Fibroblast of the aortic adventitia (primary cell): ENCODE measurements at places on chromosomes 2 and 18.

DNA sequence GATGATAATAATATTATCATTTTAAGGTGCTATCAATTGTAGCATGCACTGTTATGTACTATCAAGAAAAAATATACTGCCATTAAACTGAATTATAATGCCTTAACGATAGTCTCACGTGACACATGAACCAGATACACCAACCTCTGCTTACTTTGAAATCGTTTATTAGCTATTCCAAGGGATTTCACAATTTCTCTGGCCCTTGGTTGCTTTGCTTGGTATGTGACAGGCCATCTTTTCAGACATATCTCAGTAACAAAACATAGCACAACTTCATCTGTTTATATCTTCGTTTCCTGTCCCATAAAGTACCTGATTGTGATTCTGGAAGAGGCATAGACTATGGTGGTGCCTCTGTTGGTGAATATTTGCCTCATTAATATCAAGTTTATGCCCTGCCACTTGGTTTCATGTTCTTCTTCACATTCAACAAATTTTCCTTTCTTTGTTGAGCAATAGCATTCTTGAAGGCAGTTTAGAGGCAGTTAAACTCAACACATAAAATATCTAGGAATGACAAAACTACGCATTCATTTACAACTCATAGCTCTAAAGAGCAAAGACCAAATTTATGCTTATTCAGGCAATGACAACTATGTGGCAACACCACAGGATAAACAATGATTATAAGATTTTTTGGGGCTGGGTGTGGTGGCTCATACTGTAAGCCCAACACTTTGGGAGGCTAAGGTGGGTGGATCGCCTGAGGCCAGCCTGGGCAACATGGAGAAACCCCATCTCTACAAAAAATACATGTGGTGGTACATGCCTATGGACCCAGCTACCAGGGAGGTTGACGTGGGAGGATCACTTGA is 84.3 kb downstream of the MCFD2 start:
- DNase-seq = peak; percentile 76

DNA sequence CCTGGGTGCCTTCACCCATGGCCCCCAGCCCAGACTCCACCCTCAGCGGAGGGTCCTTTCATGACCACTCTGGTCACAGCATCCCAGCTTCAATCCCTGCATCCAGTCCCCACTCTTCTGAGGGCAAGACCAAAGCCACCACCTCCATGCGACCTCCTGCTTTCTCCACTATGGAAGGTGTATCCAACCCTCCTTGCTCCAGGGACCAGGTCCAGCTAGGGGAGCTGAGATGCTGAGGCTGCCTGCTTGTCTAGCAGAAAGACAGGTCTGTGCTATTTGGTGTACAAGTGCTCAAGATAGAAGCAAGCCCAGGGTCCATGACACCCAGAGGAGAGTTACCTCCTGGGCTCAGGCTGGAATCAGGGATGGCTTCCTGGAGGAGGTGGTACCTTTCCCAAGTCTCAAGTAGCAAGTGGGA is 73.8 kb upstream of the RAB6C start:
- DNase-seq = no peak

DNA sequence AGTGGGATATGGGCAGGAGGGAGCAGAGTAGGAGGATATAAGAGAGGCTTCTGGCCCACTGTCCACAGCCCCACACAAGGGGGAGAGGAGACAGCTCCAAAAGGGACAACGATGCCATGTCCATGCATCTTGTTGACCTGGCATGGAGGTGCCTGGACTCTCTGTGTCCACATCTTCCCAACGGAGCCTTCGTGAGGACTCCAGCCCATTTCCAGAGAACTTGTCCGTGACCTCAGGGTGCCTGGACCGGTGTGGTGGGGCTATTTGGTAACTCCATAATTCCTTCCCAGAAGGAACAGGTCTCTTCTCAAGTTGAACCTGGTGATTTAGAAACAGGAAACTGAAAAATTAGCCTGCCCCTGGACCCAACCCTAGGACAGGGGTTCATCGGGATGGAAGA is 133.9 kb downstream of the CYP26B1 start:
- no peak for DNase-seq

- DNase-seq = peak; percentile 10
Observed at GRCh38 chr2:173288561-173288960, 66.1 kb upstream of the CDCA7 start.

DNA sequence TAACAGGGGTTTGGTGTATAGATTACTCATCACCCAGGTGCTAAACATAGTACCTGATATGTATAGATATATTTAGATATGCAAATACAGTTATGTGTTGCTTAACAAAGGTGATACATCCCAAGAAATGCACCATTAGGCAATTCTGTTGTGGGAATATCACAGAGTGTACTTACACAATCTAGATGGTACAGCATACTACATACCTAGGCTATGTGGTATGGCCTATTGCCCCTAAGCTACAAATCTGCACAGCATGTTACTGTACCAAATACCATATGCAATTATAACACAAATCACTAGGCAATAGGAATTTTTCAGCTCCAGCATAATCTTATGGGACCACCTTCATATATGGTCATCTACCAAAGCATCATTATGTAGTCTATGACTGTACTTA is 43.5 kb upstream of the NPAS2 start:
- DNase-seq = no peak

DNA sequence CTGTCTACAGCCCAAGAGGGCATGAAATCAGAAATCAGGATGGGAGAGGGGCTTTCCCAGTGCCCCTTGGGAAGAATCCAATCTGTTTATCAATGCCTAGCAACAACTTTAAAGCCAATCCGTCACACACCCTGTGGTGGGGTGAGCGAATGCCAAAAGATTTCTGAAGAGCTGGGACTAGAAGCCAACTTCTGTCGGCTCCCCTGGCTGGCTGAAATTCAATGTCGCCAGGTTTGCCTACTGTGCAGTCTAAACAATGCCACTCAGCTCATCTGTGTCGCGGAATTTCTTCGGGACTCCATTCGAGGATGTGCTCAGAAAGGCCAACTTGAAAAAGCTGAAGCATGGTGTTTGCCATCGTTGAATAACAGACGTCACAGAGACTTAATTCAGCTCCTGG is 31.5 kb upstream of the NCKAP5 start:
- no peak for DNase-seq

DNA sequence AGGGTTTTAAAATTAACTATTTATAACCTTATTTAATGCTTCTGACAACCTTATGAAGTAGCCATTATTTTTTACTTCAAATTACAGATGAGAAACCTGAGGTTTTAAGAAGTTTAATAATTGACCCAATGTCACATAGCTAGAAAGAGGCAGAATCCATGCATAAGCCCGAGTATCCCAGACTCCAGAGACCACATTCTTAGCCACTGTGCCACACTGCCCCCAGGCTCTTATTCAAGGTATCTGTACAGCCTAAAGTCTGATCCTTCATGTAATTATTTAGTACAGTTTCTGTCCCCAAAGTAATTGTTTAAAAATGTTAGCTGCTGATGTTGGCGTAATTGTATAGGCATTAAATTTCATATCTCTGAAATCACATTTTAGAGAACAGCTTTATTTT is 124.7 kb upstream of the LRRTM1 start:
- DNase-seq = no peak

DNA sequence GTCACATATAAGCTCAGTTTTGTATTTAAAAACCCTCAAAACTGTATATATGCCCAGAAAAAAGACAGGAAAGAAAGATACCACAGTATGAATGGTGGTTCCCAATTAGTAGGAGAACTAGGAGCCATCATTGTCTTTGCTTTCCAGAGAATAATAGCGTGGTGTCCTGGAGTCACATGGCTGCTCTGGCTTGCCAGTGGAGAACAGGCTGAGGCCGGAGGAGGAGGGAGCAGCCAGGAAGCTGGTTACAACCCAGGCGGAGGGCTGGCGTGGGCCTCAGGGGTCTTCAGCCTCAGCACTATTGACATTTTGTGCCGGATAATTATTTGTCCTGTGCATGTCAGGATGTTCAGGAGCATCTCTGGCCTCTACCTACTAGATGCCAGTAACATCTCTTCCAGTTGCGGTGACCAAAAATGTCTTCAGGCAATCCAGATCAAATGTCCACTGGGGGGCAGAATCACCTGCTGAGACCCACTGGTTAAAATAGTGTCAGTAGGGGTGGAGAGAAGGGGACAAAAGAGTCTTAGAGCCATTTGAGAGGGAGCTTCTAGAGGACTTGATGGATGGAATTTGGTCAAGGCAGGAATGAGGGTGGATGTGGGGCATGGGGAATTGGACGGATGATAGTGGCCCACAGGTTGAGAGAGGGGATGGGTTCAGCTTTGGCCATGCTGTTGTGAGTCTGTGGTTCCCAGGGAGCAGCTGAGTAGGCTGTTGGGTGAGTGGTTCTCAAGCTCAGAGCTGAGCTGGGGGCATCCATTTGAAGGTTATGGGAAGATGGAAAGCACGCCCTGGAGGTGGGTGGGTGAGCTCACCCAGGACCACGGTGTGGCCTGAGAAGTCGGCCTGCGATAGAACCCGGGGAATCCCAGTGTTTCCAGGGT is 144.9 kb downstream of the AGAP1 start:
- no peak for DNase-seq

DNA sequence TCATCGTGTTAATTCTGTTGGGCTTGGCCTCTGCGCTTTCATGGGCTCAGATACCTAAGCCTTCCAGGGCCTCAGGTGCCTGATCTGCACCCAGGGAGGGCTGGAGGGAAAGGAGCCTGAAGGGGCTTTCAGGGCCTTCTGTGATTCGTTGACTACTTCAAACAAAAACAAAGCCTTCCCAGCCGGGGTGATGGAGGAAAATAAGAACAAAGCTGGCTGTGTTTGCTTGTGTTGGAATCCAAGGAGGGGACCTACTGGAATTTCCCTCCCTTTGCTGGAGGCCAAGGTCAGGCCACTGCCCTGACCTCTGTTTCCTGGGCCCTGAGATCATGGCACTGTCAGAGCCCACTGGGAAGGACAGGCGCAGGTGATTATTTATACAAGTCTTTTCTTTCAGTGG is 135.3 kb downstream of the KLHL29 start:
- DNase-seq = no peak

DNA sequence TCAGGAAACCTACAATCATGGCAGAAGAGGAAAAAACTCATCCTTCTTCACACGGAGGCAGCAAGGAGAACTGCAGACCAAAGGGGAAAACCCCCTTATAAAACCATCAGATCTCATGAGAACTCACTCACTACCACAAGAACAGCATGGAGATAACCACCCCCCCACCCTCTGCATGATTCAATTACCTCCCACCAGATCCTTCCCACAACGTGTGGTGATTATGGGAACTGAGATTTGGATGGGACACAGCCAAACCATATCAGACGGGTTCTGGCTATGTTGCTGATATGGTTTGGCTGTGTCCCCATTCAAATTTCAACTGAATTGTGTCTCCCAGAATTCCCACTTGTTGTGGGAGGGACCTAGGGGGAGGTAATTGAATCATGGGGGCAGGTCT is 28.7 kb upstream of the CCDC150 start:
- DNase-seq = peak; percentile 35

DNA sequence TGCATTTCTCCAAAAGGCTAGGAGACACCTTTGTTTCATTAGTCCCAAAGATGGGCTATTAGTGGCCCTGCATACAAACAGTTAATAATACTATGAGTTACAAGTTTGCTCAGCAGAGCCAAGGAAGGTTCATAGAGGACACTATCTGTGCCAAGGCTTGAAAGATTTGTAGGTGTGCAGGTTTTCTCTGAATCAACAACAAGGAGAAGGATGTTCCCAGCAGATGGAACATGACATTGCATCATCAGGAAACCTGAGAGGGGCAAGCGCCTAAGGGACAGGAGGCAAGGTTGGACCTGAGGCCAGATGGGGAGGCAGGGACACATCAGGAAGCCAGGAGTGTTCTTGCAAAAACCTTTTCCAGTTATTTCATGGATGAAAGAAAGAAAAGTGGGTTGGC is 35.4 kb upstream of the STK17B start:
- no peak for DNase-seq
